ENCODE measurements at places on chromosomes 5 and 9.
A peak's percentile ranks its signal among the peaks of the same experiment; 100 is the strongest.

DNA sequence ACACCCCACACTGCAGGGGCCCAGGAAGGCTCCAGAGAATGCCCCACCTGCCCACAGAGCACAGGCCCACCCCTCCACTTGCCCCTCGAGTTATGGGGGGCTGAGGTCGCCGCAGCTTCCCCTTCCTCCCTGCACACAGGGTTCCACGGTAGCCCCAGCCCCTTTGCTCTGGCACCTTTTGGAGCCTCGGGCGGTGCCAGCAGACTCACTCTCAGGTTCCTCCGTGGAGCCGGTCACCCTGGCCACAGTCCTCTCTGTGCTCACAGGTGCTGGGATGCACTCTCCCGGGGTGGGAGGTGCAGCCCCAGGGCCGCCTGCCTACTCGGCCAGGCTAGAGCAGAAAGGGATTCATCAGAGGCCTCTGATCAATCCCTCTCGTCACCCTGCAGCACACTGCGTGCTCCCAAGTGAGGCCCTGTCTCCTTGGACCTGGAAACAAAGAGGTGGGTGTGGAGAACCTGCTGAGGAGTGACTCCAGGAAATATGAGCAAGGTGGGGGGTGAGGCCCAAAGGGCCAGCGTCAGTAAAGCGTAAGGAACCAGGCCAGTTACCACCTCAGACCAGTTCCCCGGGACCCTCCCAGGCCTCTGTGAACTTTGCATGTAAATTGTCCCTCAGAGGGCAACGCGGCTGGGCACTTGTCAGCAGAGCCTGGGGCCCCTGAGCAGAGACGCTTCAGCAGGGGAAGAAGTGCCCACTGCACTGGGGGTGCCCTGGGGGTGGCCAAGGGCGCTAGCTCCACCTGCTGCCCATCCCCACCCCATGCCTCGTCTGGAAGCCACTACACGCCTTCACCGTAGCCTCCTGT, 167.8 kb downstream of the OLFM1 start:
- no peak for DNase-seq

DNA sequence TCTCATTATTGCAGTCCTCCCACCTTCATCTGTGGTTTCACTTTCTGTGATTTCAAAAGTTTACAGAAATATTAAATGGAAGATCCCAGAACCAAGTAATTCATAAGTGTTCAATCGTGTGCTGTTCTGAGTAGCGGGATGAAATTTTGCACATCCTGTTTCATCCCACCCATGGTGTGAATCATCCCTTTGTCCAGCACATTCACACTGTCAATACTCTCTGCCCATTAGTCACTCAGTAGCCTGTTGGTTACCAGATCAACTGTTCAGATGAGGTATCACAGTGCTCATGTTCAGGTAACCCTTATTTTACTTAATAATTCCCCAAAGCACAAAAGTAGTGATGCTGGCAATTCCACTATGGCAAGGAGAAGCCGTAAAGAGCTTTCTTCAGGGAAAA, 26.8 kb downstream of the FAM81B start:
- no peak for DNase-seq

DNA sequence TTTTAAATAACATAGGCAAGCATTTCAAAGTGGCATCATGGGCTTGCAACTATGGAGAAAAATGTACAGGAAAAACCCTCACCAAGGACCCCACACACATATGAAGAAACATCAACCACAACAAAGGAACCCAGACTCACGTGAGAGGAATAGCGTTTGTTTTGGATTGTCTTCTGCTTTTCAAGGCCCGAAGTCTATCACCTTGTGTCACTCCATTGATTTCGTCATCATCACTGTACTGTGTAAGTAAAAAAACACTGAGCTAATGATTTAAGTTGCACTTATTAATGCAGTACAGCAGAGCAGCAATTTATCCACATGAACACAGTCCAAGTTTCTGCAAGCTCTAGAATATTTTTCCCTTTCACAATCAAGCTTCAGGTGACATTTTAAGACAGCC, 72.4 kb downstream of the HABP4 start:
- DNase-seq: no peak

DNA sequence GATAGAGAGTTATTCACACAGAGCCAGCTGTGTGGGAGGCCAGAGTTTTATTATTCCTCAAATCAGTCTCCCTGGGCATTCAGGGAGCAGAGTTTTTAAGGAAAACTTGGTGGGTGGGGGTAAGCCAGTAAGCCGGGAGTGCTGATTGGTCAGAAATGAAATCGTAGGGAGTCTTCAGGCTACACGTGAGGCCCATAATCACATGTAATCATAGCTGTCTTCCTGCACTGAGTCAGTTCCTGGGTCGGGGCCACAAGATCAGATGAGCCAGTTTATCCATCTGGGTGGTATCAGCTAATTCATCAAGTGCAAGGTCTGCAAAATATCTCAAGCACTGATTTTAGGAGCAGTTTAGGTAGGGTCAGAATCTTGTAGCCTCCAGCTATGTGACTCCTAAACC, 10.8 kb upstream of the TTC39B start:
- DNase-seq: no peak

DNA sequence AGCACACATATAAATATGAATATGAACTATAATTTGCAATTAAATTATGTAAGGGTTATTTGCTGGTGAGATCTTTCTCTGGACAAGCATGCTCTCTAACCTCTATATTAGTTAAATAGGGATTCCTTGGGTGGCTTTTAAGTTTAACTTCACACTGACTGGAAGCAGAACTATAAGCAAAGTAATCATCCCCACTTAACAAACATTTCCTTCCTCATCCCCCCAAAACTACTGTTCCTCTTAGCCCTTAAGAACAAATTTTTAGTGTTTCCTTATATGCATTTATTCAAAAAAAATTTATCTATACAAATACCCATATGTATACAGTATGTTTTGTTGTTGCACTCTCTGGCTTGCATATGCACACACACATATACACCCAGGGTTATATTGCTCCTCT, 512.1 kb upstream of the MEF2C start:
- DNase-seq: no peak

- no peak for DNase-seq
These were observed 128.0 kb downstream of the ADAMTSL1 start for GRCh38 chr9:18601956-18602355.

DNA sequence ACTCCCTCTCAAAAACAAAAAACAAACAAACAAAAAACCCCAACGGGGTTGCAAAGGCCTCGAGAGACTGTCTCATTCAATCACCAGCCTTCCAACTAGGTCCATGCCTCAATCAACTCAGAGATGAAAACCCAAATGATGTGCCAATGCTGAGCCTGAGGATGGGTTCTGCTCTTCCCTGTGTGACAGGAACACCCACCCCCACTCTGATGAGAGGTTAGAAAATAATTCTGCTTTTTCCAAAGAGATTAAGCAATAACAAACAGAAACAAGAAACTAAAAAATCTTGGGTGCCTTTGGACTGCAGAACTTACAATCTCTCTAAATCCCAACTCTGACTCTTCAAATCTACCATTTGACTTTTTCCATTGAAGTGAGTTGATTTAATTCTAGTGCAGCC, 25.5 kb upstream of the FBP1 start:
- no peak for DNase-seq

- peak; percentile 10 for DNase-seq
These were observed 18.1 kb upstream of the NEUROG1 start for GRCh38 chr5:135553688-135554462.
